ENCODE measurements at places on chromosomes 2 and 18.

DNA sequence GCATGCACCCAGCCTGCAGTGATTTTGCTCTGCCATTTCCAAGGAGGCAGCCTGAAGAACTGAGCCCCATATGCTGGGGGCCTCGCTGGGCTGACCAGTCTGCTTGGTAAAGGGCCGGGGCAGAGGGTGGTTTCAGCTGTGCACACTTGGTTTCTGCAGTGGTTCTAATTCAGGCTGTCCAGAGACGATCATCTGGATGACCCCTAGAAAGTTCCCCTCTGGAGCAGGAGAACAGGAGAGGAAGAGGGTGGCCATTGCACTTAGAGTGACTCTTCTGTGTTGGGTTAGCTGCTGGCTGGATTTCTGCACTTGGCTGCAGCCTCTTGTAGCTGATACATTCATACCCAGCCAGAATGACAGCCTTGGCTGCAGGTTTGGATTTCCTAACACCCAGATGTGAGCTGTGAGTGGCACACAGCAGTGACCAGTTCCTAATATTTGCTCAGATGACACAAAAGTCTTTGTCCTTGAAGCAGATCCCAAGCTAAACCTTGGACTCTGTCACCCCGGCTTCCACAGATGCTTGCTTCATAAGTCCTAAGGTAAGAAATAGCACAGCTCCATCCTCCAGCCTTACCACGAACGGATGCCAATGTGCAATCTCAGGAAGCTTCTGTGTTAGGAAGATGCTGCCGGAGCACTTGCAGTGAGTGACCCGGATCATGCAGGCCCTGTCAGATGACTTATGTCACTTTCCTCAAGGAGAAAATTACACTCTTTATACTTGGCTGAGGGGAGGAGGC lies 105.6 kb downstream of the HNRNPLL start:
- DNase-seq, result no peak

GRCh38 chr2:44333994-44334393 lies 27.3 kb downstream of the PREPL start:
- no peak for DNase-seq

DNA sequence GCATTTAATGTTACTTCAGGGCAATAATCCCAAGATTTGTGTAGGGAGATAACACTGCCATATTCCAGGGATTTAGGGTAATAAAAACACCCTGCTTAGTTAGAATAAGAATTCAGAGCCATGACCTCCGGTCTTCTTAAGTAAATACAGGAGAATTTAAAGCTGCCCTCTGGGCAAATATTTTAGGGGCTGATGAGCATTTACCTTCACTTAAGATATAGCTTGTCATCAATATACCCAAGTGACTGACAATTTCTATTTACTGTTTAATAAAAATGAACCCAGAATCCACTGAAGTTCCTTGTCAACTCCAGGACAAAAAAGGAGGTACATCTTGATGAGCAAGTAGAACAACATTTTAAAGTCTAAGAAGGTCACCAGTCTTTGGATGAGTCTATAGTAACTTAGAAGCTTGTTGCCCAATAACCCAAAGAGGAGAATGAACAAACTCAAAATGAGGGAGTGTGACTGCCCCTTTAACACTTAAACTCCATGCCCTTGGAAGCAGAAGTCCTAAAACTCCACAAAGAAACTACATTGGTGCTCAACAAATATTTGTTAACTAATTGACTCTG lies 24.3 kb upstream of the IKZF2 start:
- no peak for DNase-seq

- DNase-seq, result no peak
Measured at GRCh38 chr2:6832596-6833299, 33.0 kb downstream of the CMPK2 start.

DNA sequence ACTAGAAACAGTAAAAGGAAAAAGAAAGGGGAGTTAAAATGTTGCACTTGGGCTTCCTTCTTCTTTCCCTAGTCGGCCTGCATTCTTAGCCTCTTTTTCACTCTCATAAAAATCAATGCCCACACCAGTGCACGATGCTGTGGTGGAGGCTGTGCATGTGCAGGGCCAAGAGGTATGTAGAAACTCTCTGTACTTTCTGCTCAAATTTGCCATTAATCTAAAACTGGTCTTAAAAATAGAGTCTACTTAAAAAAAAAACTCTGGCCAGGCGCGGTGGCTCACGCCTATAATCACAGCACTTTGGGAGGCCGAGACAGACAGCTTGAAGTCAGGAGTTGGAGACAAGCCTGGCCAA lies 11.1 kb downstream of the TRAPPC8 start:
- DNase-seq, result no peak

- no peak for DNase-seq
Measured at GRCh38 chr2:66170744-66171330, 264.1 kb upstream of the MEIS1 start.

GRCh38 chr2:220219371-220219770 lies 591.9 kb downstream of the SLC4A3 start:
- no peak for DNase-seq

DNA sequence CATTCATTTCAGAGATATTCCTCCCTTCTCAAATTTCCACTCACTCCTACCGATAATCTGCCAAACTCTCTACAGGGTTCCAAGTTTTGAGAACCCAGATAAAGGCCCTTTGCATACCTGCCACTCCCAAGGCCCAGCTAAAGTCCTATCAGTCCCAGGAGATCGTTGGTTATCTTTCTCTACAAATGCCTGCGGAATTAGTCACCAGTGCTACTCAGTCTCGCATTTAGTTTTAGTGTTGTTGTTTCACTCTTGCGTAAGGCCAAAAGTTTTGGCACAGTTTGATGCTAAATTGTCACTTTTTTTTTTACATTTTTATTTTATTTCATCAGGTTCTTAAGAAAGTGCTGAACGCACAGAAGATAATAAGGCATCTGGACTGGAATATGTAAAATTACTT lies 29.2 kb upstream of the SETBP1 start:
- DNase-seq, result no peak

DNA sequence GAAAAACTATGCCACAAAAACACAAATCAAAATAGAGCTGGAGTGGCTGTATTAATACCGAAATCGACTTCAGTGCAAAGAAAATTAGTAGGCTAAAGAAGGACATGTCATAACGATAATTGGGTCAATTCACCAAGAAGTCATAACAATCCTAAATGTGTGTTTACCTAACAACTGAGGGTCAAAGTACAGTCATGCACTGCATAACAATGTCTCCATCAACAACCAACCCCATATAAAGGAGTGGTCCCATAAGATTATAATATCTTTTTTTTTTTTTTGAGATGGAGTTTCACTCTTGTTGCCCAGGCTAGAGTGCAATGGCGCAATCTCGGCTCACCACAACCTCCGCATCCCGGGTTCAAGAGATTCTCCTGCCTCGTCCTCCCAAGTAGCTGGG lies 87.5 kb downstream of the NAB1 start:
- no peak for DNase-seq

- no peak for DNase-seq
Measured at GRCh38 chr2:96694816-96695455, 44.9 kb downstream of the LMAN2L start.

DNA sequence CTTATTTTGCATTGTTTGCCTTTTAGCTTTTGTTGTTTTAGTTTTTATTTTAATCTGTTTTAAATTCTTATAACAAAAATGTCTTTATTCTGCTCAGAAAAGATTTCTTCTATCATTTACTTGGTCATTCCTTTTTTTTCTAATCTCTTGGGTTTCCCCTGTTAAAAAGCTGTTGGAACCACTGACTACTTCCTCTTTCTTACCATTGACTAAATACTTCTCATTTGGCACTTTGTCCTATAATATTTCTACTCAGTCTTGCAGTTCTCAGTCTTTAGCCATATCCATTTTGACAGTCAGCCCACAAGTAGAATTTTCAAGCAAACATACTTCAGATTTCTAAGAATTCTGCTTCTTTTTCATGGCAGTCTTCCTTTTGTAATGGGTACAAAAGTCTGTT lies 567.2 kb downstream of the SATB2 start:
- no peak for DNase-seq

DNA sequence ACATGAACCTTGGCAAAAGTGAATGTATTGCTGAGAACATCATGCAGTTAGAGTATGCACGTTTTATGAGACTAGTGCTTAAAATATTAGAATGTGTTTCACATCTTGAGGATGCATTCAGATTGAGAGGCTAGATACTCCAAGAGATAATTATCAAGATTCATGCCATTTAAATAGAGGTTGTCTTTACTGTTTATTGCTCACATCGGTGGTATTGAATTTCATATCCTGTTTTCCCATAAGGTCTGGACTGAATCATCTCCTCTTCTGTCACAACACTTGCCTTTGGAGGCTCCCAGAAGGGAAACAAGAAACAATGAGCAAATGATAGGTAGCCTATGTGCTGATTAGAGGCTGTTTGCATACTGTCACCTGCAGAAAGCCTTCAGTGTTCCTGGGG lies 83.8 kb downstream of the CLHC1 start:
- no peak for DNase-seq

- no peak for DNase-seq
Measured at GRCh38 chr18:42758852-42759251, 356.6 kb downstream of the RIT2 start.

- no peak for DNase-seq
Measured at GRCh38 chr2:121489284-121489683, 41.4 kb upstream of the RNU4ATAC start.

- DNase-seq, result no peak
Measured at GRCh38 chr2:47339745-47340541, 63.0 kb upstream of the MSH2 start.

DNA sequence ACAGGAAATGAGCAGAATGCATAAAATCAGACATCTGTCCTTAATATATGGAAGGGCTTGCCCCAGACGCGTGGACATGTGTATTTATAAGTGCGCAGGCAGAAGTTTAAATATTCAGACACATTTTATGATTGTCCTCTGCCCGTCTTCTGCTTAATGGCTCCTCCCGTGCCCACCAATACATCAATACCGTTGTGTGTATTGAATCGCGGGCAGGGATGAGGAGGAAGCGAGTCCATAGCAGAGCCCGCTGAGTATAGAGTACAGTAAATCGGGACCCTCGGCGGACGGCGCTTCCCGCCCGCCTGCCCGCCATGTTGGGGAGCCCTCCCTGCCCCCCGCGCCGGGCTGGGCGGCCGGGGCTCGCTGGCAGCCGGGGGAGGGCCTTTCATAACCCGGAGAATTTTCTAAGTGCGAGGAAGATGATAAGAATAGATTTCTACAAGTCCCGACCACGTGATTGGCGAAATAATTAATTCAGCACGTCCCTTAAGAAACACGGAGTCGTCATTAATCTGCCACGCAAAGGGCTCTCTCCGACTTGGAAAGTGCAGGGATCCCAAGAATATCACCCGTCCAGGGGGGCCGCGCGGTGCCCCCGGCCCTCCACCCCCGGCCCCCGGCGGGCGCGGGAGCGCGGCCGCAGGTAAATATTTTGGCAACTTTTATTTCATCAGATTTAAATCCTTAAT lies at the start of gene HOXD3:
TSS of gene HOXD3 (plus strand) at position 501 of the 692 bp plus-strand sequence. CDS start 11,808 bp downstream, outside the sequence.
- no peak for DNase-seq

- no peak for DNase-seq
Measured at GRCh38 chr2:233242231-233242927, 9.1 kb upstream of the ATG16L1 start.

DNA sequence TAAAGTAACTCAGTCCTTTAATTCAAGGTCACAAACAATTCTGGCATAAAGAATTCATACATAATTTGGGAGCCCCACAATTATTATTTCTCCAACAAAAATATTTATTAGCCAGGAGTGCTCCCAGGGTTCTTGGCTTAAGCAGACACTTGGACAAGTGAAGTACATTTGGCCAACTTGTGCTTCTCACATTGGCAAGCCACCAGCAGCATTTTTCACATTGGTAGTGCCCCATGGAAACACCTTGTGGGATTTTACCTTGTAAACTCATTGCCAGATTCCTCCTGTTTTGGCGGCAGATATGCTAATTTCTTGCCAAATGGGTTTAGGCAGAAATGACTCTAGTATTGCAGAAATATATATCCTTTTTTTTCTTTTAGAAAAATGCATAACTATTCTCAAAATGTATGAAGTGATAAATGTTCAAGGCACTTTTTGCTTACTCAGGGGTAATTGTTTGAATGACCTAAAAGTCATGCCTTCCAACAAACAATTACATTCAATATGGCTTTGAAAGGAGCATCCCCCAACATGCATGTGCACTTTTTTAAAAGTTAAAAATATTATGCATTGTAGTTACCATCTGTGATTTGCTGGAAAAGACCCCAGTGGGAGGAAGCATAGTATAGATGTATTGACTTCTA lies 113.5 kb downstream of the CSRNP3 start:
- no peak for DNase-seq

GRCh38 chr2:236711440-236711839 lies 141.8 kb downstream of the ACKR3 start:
- no peak for DNase-seq

- no peak for DNase-seq
Measured at GRCh38 chr2:158782136-158782535, 13.0 kb upstream of the DAPL1 start.

- no peak for DNase-seq
Measured at GRCh38 chr2:121790276-121790956, 35.0 kb downstream of the TSN start.

- DNase-seq, result no peak
Measured at GRCh38 chr18:13442451-13442850, 223.9 kb downstream of the LDLRAD4 start.

DNA sequence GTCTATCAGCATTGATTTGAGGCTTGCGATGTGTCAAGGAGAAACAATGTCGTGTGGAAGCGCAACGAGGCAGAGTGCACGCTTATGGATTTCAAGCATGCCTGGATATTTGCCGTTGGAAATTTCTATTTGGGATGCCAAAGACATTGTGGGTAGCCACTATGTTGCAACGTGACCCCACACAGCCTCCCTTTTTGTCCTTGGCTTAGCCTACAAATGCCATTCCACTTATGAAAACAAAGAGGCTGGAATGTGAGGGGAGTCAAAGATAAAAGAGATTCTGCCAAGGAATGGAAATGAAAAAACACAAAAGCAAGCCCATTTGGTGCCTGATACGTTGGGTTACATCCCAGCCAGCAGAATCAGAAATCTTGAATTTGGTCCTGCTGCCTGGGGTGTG lies 721.2 kb downstream of the GALR1 start:
- no peak for DNase-seq
